Fibroblast of lung (primary cell): ENCODE measurements at places on chromosomes 1 and 21. TPM values are rescaled to one million over a fixed set of nuclear protein-coding genes. Genes with fewer than 3 reads are reported as not detected.

DNA sequence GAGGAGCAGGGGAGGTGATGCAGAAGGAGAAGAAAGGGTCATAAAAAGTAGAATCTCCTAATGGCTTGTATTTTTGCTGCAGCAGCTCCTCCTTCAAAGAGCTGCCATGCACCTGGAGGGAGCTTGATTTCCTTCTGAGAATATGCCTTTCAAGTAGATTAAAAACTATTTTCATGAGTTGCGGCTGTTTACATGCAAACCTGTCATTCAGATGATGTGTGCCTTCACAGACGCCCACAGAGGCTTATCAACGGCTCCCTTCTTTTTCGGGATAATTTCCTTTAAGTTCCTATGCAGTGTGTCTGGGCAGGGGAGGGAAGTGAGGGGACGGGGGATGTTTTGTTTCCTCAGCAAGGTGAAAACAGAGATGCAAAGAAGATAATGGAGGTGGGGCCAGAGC is 38.8 kb downstream of the TNR start:
- H3K4me1 ChIP-seq, result no peaks in the 10 kb centered on the region
- DNase-seq, result no peak
- H3K4me3 ChIP-seq, result no peak overlapping the region

DNA sequence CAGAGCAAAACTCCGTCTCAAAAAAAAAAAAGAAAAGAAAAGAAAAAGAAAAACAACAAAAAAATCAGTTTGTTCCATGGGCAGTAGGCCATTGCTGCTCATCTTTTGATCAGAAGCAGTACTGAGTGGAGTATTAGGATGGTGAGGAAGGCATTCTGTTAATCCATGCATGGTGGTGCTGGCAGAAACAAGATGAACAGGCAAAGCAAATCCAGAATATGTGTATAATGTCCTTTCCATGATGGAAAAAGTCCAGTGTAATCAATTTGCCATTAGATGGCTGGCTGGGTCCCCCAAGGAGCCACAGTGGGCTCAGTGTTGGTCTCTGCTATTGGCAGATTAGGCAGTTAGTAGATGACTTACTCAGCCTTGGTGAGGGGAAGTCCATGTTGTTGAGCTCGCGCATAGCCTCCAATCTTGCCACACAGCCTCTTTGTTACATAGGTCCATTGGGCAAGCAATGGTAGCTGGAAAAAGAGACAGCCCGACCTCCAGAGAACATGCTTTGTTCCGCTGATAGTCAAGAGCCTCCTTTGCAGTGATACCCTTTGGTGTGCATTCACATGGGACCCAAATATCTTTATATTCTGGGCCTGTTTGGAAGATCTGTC is 23.3 kb downstream of the H3-3A start:
- no peaks in the 10 kb centered on the region for H3K36me3 ChIP-seq
- H3K27ac ChIP-seq, result no peak overlapping the region
- peaks cover 4% of the 10 kb centered on the region for H3K4me1 ChIP-seq
- H3K4me3 ChIP-seq, result no peak overlapping the region
- no peak for DNase-seq
- H3K27me3 ChIP-seq, result no peaks in the 10 kb centered on the region

DNA sequence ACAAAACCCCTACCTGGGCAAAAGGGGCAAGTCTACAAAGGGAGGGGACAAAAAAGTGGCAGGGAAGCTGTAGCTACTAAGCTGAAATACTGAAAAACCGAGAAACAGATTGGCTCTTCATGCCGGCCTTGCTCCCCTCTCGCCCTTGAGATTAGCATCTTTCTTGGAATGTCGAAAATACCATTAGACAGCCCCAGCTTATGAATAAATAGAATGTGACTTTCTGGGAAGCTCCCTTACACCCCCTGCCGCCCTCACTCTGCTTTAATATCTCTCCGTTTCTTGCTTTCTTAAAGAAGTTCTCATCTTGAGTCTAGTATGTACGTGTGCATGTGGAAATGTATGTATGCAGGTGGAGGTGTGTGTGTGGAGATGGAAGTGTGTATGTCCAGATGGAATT is 14.1 kb downstream of the TRAF3IP3 start:
- no peak overlapping the region for H3K4me3 ChIP-seq
- no peaks in the 10 kb centered on the region for H3K27me3 ChIP-seq
- peak overlapping the region; percentile 82 for H3K27ac ChIP-seq
- DNase-seq, result no peak
- no peaks in the 10 kb centered on the region for H3K36me3 ChIP-seq

GRCh38 chr21:40610345-40610744 is 236.6 kb downstream of the DSCAM start:
- no peaks in the 10 kb centered on the region for H3K36me3 ChIP-seq
- no peak overlapping the region for H3K27ac ChIP-seq

- no peak overlapping the region for H3K4me3 ChIP-seq
- H3K4me1 ChIP-seq, result no peaks in the 10 kb centered on the region
- no peak overlapping the region for H3K27ac ChIP-seq
- no peaks in the 10 kb centered on the region for H3K27me3 ChIP-seq
- H3K36me3 ChIP-seq, result no peaks in the 10 kb centered on the region
Observed at GRCh38 chr1:64909031-64909430, 57.3 kb downstream of the JAK1 start.

DNA sequence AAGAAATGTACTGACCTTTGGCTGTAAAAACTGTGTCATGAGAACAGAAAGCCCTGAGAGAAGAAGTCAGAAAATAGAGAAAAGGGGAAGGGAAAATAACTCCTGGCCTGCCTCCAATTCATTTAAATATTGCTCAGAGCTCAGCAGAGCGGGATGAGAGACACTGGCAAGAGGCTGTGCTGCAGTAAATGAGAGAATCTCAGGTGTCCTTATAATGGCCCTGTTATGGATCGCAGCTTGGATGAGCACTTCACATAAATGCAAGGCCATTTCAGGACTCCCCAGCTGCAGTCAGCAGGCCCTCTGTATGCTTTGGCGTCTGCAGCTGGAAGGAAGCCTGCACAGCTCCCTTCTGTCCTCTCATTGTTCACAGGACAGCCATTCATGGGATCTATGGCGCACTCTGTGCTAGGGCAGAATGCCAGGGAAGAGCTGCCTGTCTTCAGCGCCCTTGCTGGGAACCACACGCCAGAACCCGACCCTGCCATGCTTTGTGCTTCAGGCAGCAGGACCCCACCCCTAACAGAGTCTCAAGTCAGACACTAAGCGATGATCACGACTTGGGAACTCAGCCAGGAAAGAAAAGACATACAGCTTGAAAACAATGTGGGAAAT is 20.7 kb upstream of the ABCB10 start:
- H3K36me3 ChIP-seq, result no peaks in the 10 kb centered on the region
- DNase-seq, result peak; percentile 35

- no peak overlapping the region for H3K4me3 ChIP-seq
- peak; percentile 6 for DNase-seq
- H3K4me1 ChIP-seq, result no peaks in the 10 kb centered on the region
- H3K27me3 ChIP-seq, result no peaks in the 10 kb centered on the region
- H3K36me3 ChIP-seq, result no peaks in the 10 kb centered on the region
Observed at GRCh38 chr1:188089461-188089860, 1260.7 kb downstream of the PLA2G4A start.

- H3K36me3 ChIP-seq, result no peaks in the 10 kb centered on the region
- no peaks in the 10 kb centered on the region for H3K27me3 ChIP-seq
- DNase-seq, result peak; percentile 14
- no peaks in the 10 kb centered on the region for H3K4me1 ChIP-seq
Observed at GRCh38 chr1:213457733-213458132, 406.7 kb downstream of the RPS6KC1 start.

- no peaks in the 10 kb centered on the region for H3K4me1 ChIP-seq
- DNase-seq, result no peak
- no peaks in the 10 kb centered on the region for H3K36me3 ChIP-seq
- no peak overlapping the region for H3K27ac ChIP-seq
- no peaks in the 10 kb centered on the region for H3K27me3 ChIP-seq
Observed at GRCh38 chr1:160924791-160925651, 29.6 kb downstream of the ITLN2 start.

GRCh38 chr21:26227130-26227529 is 56.6 kb upstream of the APP start:
- no peaks in the 10 kb centered on the region for H3K4me1 ChIP-seq
- no peak overlapping the region for H3K4me3 ChIP-seq
- no peaks in the 10 kb centered on the region for H3K27me3 ChIP-seq
- no peak for DNase-seq
- H3K27ac ChIP-seq, result no peak overlapping the region

DNA sequence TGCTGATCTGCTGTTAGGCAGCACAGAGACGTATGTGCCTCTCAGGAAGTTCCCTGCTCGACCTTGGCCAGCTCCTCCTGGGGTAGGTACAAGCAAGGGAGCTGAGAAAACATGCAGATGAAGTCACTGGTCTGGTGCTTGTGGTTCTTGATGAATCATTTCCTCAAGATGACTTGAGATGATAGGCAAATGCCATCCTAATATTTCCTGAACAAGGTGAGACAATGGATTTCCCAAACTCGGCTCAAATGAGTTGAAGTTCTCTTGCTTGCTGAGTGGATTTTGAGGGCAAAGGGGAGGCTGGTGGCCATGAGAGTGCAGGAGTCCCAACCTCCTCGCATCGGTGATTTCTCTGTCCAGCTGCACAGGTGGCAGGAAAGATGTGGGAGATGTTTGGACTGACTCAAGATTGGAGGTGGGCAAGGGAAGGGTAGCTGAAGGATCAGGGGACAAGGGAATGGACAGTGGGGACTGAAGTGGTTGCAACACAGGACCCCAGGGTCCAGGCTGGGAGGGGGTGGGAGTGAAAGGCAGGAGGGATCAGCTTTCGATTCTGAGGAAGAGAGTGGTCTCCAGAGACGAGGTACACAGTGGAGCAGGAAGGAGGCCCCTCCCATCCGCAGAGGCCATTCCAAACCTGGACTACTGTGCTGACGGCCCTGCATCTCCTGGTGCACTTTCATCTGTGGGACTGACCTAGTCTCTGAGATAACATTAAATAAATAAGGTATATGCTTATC is 63.9 kb downstream of the CAPN2 start:
- peak; percentile 66 for DNase-seq
- peaks cover 30% of the 10 kb centered on the region for H3K4me1 ChIP-seq
- peak overlapping the region; percentile 27 for H3K27ac ChIP-seq
- no peaks in the 10 kb centered on the region for H3K27me3 ChIP-seq
- H3K4me3 ChIP-seq, result no peak overlapping the region

GRCh38 chr1:182120411-182121258 is 59.1 kb upstream of the ZNF648 start:
- H3K27ac ChIP-seq, result no peak overlapping the region
- DNase-seq, result peak; percentile 80
- no peaks in the 10 kb centered on the region for H3K36me3 ChIP-seq
- H3K4me3 ChIP-seq, result no peak overlapping the region

GRCh38 chr1:53735261-53735660 is 3.7 kb downstream of the GLIS1 start:
- peak overlapping the region; percentile 5 for H3K4me3 ChIP-seq
- peaks cover 20% of the 10 kb centered on the region for H3K4me1 ChIP-seq
- peak; percentile 63 for DNase-seq

GRCh38 chr1:167555971-167556714 is 2.6 kb upstream of the CREG1 start:
- H3K36me3 ChIP-seq, result no peaks in the 10 kb centered on the region
- no peak overlapping the region for H3K4me3 ChIP-seq
- DNase-seq, result peak; percentile 51
- H3K27ac ChIP-seq, result no peak overlapping the region
- H3K27me3 ChIP-seq, result no peaks in the 10 kb centered on the region

GRCh38 chr1:17502326-17502778 is 37.1 kb upstream of the ARHGEF10L start:
- no peaks in the 10 kb centered on the region for H3K4me1 ChIP-seq
- H3K27me3 ChIP-seq, result peaks cover 3% of the 10 kb centered on the region
- no peaks in the 10 kb centered on the region for H3K36me3 ChIP-seq
- no peak overlapping the region for H3K27ac ChIP-seq
- peak; percentile 93 for DNase-seq

DNA sequence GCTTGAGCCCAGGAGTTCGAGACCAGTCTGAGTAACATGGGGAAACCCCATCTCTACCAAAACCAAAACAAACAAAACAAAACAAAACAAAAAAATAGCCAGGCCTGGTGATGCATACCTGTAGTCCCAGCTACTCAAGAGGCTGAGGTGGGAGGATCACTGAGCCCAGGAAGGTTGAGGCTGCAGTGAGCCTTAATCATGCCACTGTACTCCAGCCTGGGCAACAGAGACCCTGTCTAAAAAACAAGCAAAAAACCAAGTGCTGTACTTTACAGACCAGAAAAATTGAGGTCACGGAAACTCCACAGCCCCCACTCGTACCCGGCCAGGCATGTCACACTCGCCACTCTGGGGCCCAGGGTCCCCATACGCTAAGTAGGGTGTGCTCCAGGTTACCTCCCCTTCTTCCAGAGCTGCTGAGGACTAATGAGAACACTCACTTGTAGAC is 22.9 kb downstream of the ATP2B4 start:
- H3K27ac ChIP-seq, result peak overlapping the region; percentile 70
- no peak overlapping the region for H3K4me3 ChIP-seq

DNA sequence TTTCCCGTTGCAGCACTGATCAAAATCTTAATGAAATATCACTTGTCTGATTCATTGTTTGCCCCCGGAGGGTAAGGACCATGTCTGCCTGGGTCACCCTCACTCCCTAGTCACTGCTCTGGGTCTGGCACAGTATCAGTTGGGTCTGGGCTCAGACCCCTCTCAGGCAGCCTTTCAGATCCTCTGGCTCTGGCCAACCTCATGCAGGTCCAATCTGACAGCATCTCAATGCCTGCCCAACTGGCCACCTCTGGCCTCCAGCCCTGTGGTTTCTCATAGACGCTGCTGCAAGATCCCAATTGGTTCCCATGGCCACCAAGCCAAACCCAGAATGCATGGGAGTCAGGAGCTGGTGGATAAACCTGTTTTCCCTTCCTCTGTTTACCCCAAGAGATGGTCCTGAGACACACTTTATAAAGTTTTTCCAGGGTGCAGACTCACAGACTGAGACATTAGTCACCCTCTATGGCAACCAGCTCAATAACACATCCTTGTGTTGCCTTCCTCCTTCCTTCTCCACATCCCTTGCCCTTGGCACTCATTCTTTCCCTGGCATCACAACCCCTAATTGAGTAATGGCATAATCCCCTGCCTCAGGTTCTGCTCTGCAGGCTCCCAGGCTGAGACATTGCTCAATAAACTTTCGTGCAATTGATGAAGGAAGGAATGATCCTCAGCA is 199.2 kb downstream of the GRIK3 start:
- no peak overlapping the region for H3K27ac ChIP-seq
- H3K4me3 ChIP-seq, result no peak overlapping the region
- no peaks in the 10 kb centered on the region for H3K27me3 ChIP-seq
- no peaks in the 10 kb centered on the region for H3K36me3 ChIP-seq

Gene ZBTB8B
- not detected in 2 replicates for total RNA-seq

Gene SFN
- under 0.01 TPM in 1 of 2 replicates, not detected in the other for total RNA-seq

Gene ZSWIM5
- total RNA-seq, result 0.77 and 0.99 TPM in 2 replicates

Gene SNX7
- 39.0 and 48.6 TPM in 2 replicates for total RNA-seq

Gene GREM2
- total RNA-seq, result 4.9 and 21.1 TPM in 2 replicates

Gene BTBD19
- total RNA-seq, result 3.9 and 5.0 TPM in 2 replicates

Gene OR2T33
- total RNA-seq, result not detected in 2 replicates

Gene KIAA0040
- under 0.01 and 0.17 TPM in 2 replicates for total RNA-seq

Gene TACSTD2
- total RNA-seq, result 0.17 and 0.26 TPM in 2 replicates

Gene RBM34
- 64.1 and 66.3 TPM in 2 replicates for total RNA-seq

Gene S100A12
- not detected in 2 replicates for total RNA-seq

Gene FH
- total RNA-seq, result 102 and 118 TPM in 2 replicates
